ENCODE measurements at places on chromosomes 16 and 17.

DNA sequence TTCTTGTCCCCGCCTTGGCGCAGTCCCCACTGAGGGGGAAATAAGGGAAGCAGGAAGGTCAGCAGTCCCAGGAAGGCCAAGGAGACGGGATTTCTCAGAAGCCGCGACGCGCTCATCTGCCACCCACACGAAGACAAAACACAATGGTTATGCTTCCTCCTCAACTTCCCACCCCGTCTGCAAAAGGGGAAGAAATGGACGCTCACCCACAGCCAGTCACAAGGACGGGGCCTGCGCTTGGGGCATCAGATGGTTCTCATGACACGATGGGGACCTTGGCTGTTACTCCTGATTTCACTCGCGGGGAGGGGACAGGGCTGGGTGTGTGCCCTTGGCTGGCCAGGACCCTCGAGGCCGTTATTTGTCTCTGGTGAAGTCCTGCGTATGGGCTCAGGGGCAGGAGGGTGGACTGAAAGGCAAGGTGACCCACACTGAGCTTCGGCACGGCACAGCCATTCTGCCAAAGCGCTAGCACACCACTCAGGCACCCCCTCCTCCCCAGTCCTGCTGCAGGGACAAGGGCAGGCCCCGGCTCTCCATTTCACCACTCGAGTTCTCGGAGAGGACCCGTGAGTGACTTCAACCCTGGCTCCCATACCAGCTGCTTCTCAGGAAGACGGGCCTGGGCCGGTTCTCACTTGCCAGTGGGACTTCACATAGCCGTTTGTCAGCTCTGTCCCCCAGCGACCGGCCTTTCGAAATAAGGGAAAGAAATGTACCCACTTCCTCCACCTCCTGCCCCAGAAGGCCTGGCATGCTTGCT is 84.5 kb downstream of the ABR start:
- no peak for DNase-seq

- DNase-seq = no peak
These were observed 5.7 kb downstream of the LLGL1 start for GRCh38 chr17:18231164-18231563.

DNA sequence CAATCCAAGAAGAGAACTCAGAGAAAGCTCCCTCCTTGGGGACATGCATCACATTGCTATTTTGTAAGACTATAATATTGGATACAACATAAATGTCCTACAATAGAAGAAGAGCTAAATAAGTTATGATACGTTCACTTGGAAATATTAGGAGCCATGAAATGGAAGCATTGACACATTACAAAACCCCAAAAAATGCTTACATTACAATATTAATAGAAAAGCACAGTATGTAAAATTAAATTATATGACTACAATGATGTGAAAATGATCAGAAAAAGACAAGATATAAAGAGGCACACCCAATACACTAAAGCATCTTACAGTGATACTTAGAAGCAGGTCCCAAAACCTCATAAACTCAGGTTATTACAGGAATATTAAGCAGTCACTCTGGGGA is 694.1 kb downstream of the TOX3 start:
- DNase-seq = no peak

DNA sequence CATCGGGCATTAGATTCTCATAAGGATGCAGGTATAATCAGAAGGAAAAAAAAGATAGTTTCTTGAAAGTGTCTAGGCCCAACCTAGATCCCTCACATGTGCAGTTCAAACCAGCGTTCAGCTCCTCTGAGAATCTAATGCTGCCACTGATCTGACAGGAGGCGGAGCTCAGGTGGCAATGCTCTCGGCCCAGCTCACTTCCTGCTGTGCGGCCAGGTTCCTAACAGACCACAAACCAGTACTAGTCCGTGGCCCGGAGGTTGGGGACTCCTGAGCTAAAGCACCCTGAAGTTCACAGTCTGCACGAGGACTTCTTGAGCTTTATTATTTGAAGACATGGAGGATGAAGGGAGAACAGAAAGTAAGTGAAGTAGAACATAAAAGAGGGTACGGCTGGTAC is 16.8 kb downstream of the SMCR8 start:
- no peak for DNase-seq

DNA sequence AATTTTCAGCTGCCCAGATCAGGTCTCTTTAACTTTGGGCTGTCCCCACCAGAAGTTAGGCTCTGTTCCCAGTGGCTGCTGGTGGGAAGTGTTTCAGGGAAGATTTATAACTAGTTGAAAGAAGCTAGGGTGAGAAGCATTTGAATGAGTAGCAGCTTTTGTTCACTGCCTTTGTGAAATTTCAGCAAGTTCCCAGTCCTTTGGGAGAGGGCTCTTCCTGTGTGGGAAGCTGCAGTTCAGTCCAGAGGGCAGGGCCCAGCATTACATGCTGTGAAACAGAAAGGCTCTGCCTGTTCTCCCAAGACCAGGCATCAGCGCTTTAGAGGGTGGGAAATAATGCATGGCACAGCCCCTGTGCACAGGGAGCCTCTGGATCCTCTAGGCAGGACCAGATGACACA is 17.8 kb downstream of the PROCA1 start:
- DNase-seq = no peak
